ENCODE measurements at places on chromosomes 12 and 14.

- no peak for DNase-seq
Measured at GRCh38 chr12:106600503-106600902, 17.7 kb downstream of the RFX4 start.

- DNase-seq, result no peak
Measured at GRCh38 chr14:53528185-53528671, 375.1 kb upstream of the DDHD1 start.

- DNase-seq, result no peak
Measured at GRCh38 chr12:25715102-25715501, 162.0 kb upstream of the LMNTD1 start.

- DNase-seq, result no peak
Measured at GRCh38 chr14:106691601-106692291, 1165.4 kb downstream of the TMEM121 start.

GRCh38 chr14:38502239-38502638 lies 246.3 kb upstream of the CLEC14A start:
- no peak for DNase-seq

DNA sequence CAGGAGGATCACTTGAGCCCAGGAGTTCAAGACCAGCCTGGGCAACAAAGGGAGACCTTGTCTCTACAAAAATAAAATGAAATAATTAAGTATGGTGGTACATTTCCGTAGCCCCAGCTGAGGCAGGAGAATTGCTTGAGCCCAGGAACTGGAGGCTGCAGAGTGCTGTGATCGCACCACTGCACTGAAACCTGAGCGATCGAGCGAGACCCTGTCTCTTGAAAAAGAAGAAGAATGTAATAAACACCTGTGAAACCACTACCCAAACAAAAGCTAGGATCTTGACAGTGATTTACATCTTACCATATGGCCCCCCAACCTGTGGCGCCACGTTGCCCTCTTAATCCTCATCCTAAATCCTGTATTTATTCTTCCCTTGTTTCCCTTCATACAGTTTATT lies 5.7 kb upstream of the DTX1 start:
- no peak for DNase-seq

DNA sequence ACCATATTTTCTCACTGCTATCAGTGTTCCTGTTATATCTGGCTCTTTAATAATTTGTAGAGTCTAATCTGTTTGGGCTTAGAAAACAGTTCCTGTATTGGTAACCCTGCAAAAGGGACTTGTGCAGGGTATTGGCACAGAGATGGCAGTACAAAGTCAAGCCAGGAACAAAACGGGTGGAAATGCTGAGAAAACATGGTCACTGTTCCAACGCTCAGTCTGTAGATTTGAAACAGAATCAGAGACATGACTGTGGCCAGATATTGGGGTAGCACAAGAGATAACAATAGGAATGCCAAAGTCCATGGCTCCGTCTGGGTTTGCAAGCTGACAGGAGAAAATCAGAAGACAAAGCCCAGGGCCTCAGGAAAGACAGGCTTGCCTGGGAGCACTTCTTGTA lies 290.7 kb upstream of the PDE3A start:
- DNase-seq, result no peak

- DNase-seq, result no peak
Measured at GRCh38 chr12:43154498-43155045, 397.4 kb downstream of the ADAMTS20 start.
